ENCODE measurements at places on chromosomes 2 and 18. TPM values are rescaled to one million over a fixed set of nuclear protein-coding genes. Genes with fewer than 3 reads are reported as not detected.

Gene OSBPL6
- total RNA-seq: 2.7 TPM

Gene ANKRD36C
- 36.6 TPM for total RNA-seq

Gene KCNS3
- 20.1 TPM for total RNA-seq

Gene HOXD8
- 10.3 TPM for total RNA-seq

Gene DSC3
- total RNA-seq: 176 TPM

Gene REG1B
- not detected for total RNA-seq

Gene GLI2
- 16.2 TPM for total RNA-seq

Gene KRTCAP3
- 3.9 TPM for total RNA-seq

GRCh38 chr18:39053571-39053970, 1488.0 kb upstream of the CELF4 start:
- DNase-seq: no peak

DNA sequence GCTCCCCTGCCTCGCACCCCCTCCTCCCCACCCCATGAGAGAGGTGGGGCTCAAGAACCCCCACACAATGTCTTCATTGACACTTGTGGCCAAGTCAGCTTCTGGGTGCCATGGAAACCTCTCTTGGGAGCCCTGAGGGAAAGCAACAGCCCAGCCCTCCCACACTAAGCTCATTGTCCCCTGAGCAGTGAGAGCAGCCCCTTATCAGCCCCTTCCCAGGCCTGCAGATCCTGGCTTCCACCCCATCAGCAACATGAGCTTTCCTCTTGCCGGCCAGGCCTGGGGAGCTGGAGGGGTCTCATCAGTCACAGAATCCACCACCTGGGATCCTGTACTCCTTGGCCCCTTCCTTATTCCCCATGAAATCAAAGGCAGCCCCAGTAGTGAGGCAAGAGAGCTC, 107.8 kb upstream of the ST3GAL5 start:
- DNase-seq: peak; percentile 58

DNA sequence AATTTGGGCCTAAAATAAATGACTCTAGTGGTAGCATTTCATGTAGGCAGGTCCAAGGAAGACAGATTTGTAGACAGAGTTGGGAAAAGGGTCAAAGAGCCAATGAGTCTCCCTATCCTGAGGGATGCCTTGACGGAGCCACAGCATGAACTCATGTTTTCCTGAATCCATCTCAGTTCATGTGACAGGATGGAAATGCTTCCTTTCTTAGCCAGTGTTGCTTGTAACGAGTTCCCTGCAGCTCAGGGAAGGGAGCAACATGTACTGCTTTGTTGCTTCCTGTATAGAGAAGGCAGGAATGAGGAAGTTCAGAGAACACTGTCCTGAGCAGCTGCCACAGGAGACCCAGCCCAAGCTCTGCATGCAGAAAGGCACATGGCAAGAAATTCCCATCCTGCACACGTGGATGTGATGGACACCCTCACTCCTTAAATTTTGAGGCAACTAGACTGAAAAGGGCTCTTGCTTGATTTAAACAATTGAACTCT, 27.9 kb downstream of the TMEM17 start:
- DNase-seq: no peak

GRCh38 chr18:49827996-49828395, 14.7 kb upstream of the ACAA2 start:
- no peak for DNase-seq

DNA sequence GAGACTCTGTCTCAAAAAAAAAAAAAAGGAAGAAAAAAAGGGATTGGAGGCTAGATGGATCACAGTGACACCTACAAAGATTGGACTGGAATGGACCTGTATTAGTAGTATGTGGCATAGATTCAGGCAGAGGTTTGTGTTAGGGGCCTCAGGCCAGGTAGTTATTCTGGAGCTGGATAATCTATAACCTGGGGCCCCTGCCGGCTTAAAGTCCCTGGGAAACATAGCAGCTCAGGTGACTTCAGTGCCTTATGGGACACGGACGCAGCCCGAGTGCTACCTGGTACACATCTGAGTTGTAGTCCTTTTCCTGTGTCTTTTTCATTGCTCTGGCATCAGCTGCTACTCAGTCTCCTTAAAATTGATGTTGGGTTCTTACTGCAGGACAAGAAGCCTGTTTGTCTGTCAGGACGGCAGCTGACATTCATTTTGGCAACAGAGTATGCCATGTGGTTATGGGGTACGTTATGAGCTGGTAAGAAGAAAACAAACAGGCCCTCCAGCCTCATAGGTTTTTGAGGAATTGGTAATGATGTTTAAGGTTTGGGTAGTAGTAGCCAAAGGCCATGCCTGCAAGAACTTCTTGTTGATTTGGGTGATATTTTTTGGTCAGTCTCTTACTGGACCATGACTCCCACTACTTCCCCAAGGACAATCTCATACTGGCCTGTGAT, 27.8 kb downstream of the AGFG1 start:
- DNase-seq: no peak

DNA sequence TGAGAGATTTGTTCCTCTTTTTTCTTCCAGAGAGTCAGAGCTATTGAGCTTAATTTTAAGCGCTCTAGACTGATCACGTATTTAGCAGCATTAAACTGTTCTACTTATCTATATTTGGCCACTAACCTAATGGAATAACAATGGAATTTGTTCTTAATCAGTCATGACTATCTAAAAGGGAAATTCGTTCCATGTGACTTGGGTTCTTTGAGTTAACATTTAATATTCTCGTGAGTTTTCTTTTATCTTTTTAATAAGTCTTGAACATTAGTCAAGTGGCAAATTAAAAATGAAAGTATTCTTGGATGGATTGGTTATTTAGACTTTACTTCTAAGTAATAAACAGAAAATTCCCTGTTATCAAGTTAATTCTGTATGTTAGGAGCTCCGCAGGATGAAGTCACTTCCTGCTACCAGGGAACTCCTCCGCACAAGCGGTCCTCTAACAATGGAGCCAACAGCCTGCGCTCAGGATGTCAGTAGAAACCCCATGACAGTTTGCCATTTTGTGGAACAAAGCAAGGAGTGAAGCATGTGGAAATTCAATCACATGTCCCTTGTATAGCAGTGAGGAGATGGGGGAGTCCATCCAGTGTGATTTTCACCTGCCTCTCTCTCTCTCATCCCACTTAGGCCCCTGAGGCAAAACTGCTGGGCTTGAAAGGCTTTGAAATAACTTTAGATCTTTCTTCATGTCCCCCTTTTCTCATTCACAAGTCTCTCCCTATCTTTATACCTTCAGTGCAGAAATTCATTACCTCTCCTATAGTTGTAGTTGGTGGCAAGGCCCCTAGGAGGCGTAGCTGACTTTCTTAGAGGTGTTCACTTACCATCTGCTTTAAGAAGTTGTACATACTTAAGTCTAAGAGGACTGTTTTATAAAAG, 138.1 kb downstream of the WDR7 start:
- DNase-seq: no peak

- DNase-seq: no peak
Measured at GRCh38 chr2:7899241-7899640, 782.6 kb upstream of the ID2 start.

DNA sequence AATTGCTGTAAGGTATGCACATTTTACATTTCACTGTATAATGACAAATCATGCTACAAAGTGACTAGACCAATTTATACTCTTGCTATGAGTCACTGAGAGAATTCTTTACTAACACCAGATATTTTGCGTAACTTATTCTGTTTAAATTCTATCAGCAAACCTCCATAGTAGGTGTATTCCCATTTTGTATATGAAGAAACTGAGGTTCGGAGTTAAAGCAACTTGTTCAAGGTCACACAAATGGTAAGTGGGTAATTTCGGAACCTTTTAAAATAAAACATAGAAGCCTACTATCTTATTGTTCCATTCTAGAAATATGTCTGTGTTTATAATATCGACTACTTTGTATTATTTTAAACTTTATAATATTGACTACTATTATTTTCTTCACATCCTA, 15.9 kb upstream of the CPS1 start:
- DNase-seq: no peak

- no peak for DNase-seq
Measured at GRCh38 chr2:137862651-137863050, 101.6 kb upstream of the HNMT start.

DNA sequence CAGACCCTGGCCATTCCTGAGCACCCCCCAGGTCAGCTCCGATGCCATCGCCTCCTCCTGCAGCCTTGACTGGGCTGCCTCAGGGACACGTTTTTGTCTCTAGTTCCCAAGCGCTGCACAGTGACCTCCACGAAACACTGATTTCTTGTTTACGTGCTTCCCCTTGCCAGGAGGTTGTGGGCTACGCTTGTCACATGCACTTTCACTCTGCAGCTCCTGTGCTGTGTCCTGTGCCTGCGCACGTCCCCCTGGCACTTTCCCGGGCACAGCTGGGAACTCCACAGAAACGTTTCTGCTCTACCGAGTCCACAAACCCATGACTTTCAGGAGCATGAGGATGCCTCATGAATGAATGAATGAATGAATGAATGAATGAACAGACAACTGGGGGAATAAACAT, 160.6 kb downstream of the LAMA1 start:
- no peak for DNase-seq

- no peak for DNase-seq
Measured at GRCh38 chr2:195016841-195017240, 640.2 kb upstream of the SLC39A10 start.

DNA sequence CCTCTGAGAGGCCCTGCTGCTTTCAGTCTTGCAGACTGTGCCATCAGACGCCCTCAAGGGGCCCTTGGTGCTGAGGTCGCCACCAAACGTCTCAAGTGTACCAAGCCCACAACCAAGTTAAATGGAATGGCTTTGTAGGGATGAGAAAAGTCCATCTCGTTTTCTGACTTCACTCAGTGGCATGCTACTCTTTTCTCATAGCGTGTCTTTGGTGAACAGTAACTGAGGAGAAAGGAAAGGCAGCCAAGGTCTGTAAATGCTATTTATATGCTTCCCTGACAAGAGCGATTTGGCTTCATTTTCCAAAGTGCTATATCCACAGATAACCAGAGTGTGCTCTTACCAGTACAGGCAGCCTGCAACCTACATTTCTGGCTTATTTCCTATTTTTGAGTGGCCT, 123.0 kb downstream of the MTX2 start:
- DNase-seq: no peak

- DNase-seq: no peak
Measured at GRCh38 chr2:17646838-17647701, 106.5 kb downstream of the SMC6 start.

DNA sequence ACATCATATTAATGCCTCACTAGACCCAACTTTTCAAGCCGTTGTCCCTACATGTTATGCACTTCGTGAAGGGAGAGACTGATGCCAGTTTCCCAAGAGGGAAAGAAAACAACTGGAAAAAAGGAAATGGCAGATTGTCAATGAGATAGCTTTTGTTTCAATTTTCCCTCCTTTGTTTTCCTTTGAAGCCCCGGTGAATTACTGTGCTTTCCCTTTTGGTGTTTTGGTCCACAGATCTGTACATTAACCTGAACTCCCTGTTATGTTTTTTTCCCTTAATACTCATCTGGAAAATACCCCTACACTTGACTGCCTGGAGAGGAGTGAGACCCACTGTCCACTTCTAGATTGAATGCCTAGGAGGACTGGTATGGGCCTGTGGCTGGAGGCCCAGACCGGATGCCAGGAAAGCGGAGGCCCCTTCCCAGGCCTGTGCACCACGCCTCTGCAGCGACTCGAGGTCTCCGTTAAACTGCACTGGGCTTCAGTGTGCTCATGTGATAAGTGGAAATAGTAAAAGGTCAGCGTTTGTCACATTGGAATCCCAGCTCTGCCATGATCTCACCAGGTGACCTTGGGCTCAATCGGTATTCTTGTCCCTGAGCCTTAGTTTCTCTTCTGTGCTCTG, 106.4 kb downstream of the GATA6 start:
- DNase-seq: no peak

GRCh38 chr2:95578539-95578938, 13.3 kb upstream of the TRIM43 start:
- DNase-seq: no peak

- DNase-seq: no peak
Measured at GRCh38 chr2:8932702-8933101, 70.8 kb downstream of the MBOAT2 start.

GRCh38 chr2:44136252-44136651, 32.4 kb upstream of the PPM1B start:
- DNase-seq: no peak

- DNase-seq: no peak
Measured at GRCh38 chr2:185771396-185771795, 32.8 kb downstream of the FSIP2 start.

GRCh38 chr2:159936471-159936870, 125.9 kb downstream of the PLA2R1 start:
- no peak for DNase-seq

DNA sequence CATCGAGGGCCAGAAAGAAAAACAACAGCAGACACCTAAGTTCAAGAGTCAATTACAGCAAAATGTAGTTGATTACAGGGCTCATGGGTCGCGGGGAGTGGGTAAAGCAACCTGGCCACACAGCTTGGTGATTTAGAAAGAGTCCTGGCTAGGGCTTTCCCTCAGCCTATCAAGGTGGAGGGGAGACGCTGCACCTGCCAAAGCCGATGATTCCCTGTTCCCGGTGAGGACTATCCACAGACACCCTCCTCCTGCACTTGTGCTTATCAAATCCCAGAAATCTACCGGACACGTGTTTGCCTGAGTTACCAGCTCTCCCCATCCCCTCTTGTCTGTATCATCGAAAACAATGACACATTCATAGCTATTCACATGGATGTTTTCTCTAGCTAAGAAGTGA, 7.0 kb upstream of the SOX11 start:
- no peak for DNase-seq

DNA sequence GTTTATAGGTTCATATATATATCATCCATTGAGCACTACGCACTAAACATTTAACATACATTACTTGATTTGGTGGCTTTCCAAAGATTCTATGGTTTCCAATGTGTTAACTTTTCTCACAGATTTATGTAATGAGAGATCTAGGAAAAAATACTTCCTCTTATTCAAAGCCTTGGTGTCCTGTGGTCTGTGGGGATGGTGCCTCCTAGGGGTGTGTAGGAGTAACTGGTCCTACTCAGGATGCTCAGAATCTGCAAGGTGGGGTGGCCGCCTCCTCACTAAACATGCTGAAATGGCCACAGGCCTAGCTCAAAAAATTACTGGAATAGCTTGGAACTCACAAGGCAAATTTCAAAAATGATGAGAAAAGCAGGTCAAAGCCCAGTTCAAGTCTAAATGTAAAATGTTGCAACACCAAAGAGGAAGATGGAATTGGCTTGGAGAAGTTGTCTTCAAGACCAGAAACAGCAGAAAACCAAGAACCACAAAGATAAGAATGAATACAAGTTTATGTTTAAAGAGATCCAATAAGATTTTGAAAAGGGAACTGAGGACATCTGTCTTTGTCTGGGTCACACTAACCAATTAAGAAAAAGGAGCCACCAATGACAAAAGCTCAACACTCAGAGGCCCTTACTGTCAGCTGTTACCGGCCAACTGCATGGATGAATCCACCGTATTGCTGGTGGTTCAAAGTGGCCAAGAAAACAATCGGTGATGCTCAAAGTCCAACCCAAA, 11.5 kb downstream of the GPR55 start:
- no peak for DNase-seq

DNA sequence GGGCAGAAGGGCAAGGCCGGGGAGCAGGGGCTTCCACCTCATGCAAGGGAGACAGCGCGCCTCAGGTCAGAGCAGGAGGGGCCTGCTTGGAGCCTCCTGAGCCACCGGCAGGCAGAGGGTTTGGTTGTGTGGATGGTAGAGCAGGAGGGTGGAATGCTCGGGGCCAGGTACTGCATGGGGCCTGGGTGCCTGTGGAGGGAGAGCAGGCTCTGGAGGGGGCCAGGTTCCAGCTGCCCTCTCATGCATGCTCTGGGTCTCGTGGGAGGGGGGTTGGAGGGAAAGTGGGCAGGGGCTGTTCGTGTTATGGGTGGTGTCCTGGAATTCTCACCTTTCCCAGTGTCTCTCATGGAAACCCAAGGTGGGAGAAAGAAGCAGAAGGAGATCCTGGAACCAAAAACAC, 3.2 kb upstream of the IL1R2 start:
- DNase-seq: no peak

- DNase-seq: no peak
Measured at GRCh38 chr2:147382322-147382948, 462.4 kb upstream of the ACVR2A start.

All from vagina (tissue), 2 donors.